ENCODE measurements at places on chromosomes 12 and 14.

DNA sequence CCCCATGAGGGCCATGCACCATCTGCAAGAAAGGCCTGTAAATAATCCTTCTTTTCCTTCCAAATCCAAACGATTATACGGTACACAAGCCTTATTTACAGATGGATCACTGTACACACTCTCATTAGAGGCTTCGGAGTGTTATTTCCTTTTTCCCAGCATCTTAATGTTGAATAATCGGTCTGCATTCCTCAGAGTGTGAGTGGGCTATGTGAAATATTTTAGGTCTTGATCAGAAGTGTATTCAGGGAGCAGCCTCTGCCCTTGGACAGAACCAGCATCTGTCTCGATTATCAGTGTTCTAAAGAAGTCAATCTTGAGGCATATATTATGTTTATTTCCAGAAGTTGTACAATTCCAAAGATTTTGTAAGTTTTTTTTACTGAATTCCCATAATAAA lies 340.6 kb downstream of the SEC23A start:
- DNase-seq: peak; percentile 32

DNA sequence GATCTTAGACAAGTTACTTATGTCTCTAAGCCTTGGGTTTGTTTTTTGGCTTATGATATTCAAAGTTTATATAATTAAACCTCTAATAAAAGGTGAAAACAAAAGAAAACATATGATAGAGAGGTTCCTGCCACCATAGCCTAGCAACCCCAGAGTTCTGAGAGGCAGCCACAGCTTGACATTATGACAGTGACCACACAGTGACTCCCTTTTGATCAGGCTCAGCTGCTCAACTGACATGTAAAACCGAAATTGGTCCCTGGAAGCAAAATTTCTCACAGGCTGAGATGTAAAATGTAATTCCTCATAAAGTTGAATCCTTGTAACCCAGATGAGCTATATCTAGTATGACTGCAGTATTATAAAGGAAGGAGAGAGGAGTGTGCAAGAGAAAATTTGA lies 108.5 kb downstream of the GCH1 start:
- no peak for DNase-seq

DNA sequence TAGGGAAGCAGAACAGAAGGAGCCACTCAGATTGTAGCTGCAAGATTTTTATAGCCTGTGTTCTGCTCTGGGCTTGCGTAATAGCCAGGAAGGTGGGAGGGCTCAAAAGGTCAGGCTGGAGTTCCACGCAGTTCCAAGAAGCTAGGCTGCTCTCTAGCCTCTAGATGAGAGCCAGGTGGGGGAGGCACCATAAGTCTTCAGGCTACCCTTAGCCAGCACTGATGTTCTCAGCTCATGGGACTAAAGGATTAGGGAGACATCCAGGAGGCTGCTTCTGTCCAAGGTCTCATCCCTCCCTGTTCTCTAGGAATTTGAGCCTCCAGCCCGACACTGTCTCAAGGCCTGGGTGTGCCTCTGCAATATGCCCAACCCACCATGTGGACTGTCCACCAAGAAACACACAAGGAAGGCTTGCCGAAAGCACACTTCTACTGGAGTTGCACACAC lies 1.7 kb downstream of the LMBR1L start:
- DNase-seq: no peak

- no peak for DNase-seq
Measured at GRCh38 chr12:72286526-72286925, 14.4 kb downstream of the TRHDE start.

GRCh38 chr12:127542931-127543330 lies 724.0 kb upstream of the TMEM132C start:
- DNase-seq: no peak

- DNase-seq: no peak
Measured at GRCh38 chr12:105769486-105769885, 369.3 kb downstream of the NUAK1 start.
